ENCODE measurements at places on chromosomes 5 and 9.

DNA sequence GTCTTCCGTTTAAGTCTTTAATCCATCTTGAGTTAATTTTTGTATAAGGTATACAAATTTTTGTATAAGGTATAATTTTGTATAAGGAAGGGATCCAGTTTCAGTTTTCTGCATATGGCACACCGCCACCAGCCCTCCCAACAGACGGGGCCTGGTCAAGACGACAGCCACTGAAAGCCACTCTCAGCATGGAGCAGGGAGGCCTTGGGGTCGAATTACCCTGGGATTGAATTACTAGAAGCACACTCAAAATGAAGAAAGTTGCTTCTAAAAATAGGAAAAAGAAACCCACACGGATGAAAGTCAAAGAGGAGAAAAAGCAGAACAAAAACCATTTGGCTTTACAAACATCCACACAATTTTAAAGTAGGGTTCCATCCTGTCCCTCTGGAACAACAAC, 586.2 kb upstream of the ADAMTS16 start:
- DNase-seq, result no peak

DNA sequence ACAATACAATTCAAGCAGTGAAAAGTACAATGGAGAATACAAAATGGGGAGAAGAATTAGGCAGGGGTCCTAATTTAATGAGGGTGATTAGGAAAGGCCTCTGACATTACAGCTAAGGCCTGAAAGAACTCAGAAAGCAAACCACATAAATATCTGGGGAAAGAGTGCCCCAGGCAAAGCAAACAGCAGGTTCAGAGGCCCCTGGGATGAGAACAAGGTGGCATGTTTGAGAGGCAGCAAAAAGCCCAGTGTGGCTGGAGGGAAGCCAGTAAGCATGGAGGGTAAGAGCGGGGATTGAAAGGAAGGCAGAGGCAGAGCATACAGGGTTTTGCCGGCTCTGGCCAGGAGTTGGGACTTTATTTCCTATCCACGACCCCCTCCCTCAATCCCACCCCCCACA, 33.4 kb upstream of the VDAC1 start:
- DNase-seq, result peak; percentile 20

DNA sequence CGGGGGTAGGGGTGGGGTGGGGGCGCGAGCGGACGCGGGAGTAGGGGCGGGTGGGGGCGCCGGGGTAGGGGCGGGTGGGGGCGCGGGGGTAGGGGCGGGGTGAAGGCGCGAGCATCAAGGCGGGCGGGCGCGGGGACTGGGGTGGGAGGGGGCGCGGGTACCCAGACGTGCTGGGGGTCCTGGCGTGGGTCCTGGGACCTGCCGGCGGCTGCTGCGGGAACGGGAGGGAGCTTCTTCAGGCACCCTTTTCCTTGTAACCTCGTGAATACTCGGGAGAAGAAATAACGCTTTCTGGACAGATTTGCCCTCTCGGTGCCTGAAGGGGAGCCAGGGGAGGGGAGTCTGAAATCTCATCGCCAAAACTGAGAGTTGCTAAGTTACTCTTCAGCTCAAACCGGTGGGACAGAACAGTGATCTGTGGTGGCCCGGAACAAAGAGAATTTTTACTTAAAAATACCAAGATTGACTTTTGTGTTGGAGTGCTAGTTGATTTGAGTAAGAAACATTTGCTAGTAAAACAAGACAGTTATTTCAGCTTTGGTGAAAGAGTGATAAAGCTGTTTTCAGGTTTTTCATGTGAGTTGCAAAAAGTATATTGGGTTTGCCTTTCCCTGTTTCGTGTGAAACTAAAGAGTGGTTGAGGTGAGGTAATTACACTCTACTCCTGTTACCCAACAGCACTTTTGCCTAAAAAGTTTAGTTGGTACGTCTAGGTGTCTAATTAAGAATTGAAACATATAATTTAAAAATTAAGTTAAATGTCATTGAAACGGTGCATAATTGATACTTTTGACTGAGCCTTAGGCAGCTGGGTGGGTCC, 643 bp downstream of the PLEKHG4B start:
- peak; percentile 28 for DNase-seq

DNA sequence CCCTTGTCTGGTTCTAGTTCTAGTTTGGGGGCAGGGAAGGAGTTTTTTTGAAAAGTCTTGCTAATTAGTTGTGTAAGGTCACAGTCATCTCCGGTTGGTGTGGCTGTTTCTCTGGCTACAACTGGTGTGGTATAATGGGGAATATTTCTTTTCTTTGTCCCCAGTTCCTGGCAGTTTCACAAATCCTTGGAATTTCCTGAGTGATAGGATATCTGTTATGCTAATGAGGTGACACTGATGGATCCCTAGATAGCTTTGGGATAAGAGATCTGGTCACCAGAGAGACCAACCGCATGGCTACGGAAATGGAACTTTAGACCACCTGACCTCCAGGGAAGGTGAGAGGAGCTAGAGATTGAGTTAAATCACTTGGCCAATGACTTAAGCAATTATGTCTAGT, 494.6 kb downstream of the ARHGEF28 start:
- DNase-seq, result no peak

GRCh38 chr9:114791736-114792135, 14.1 kb downstream of the TNFSF15 start:
- no peak for DNase-seq

GRCh38 chr5:6402939-6403338, 24.6 kb upstream of the MED10 start:
- no peak for DNase-seq

DNA sequence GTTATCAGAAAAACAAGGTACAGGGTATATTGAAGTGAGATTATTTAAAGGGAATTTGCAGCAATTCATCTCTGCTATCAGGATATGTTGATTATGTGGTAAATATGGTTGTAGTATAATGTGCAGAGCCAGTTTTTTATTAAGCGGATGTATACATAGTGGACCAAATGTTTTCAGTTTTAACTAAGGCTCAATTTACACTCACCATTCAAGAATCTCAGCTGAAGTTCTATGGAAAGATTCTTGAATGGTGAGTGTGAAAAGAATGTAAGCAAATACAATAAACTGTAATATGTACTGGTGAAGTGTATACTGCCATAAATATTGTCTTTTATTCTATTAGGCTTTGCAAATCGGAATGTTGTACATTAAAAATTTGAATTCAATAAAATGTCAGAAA, 895.9 kb upstream of the CDH10 start:
- no peak for DNase-seq
